ENCODE measurements at places on chromosomes 16 and 17.

DNA sequence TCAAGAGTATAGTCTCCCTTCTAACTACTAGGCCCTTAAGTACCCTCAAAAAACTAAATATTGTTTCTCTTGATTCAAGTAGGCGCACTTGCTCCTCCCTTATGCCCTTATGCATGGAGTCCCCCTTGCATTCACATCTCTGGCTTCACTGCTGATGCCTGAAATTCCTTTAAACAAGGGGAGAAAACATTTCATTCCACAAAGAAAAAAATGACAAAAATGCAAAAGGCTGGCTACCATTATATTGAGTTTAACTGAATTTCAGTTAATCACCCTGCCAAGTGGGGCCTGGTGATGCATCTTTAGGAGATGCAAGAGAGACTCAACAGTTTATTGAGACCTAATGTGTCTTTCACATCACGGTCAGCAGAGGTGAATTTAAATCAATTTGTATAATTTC, 35.6 kb downstream of the CRLF3 start:
- DNase-seq = no peak

GRCh38 chr16:88977018-88977811, at the start of gene CBFA2T3:
CBFA2T3 (minus strand) TSS chr16:88977207; CDS start chr16:88976807, 400 bp downstream.
- no peak for DNase-seq

GRCh38 chr16:84959784-84960417, 51.4 kb downstream of the ZDHHC7 start:
- no peak for DNase-seq

- no peak for DNase-seq
Observed at GRCh38 chr16:64864232-64864809, 257.5 kb downstream of the CDH11 start.

GRCh38 chr16:19366391-19366790, 51.3 kb upstream of the TMC5 start:
- DNase-seq = no peak

GRCh38 chr16:89525146-89525913, 17.1 kb downstream of the SPG7 start:
- no peak for DNase-seq

Measured in effector CD4-positive, alpha-beta T cell (primary cell).